Stimulated activated CD4-positive, alpha-beta T cell treated with anti-CD3 and anti-CD28 coated beads, Interleukin-12 subunit alpha, Interleukin-12 subunit beta, amount 100 ng/mL, for 24 hours (primary cell): ENCODE measurements at places on chromosomes 6 and 20.

DNA sequence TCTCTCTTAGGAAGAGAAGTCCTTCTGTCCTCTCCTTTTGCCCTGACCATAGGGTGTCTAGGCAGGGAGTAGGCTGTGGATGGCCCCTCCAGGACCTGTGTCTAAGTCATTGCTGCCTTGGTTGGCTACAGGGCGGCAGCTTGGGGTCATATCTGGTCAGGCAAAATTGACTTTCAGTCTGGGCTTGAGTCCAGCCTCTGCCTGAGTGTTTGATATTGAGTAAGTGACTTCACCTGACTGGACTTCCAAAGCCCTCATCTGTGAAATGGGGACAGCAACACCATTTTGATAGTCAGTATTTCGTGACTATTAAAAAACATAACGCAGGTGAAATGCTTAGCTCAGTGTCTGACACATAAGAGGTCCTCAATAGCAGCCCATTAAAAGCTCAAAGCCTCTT is 4.6 kb downstream of the TGM3 start:
- no peak for DNase-seq

DNA sequence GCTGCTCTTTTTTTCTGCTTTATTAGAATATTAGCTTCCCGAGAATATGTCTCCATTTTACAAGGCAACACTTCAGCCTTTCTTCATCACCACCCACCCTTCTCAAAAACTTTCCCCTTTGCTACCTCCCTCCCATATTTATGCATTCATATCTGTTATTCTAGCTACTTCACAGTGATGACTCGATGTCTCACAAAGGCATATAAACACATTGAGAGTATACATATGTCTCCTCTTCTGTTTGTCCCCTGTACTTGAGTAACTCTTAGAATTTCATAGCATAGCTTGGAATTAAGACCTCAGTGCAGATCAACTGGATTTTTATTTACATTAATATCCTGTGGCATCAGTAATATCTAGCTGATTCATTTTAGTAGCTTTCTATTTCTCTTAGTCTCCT is 6.5 kb downstream of the RNF144B start:
- no peak for DNase-seq

GRCh38 chr20:38181207-38181801 is 16.2 kb upstream of the TGM2 start:
- DNase-seq, result no peak

GRCh38 chr6:52537001-52537753 is 39.7 kb downstream of the TRAM2 start:
- no peak for DNase-seq
